DMS 273 treated with DMSO at 0.1 percent for 48 hours (cell line): ENCODE measurements at places on chromosomes 13 and 19.
A peak's percentile ranks its signal among the peaks of the same experiment; 100 is the strongest.

DNA sequence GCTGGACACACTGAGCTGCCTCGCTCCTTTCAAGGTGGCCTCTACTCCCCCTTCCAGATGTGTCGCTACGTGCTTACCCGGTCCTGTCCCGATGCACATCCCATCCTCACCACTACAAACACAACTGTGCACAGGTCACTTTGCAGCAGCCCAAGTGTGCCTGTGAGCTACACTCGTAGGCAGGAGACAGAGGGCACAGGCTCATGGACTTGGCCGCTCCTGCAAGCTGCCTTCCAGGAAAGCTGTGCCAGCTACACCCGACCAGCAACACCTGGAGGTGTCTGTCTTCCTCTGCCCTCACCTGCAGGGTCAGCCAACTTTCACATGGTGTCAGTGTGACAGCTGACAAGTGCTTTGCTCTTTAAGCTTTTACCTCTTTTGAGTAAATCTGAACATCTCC lies 15.4 kb downstream of the CARS2 start:
- DNase-seq: no peak

- DNase-seq: no peak
Measured at GRCh38 chr13:94346261-94347019, 133.0 kb downstream of the DCT start.

DNA sequence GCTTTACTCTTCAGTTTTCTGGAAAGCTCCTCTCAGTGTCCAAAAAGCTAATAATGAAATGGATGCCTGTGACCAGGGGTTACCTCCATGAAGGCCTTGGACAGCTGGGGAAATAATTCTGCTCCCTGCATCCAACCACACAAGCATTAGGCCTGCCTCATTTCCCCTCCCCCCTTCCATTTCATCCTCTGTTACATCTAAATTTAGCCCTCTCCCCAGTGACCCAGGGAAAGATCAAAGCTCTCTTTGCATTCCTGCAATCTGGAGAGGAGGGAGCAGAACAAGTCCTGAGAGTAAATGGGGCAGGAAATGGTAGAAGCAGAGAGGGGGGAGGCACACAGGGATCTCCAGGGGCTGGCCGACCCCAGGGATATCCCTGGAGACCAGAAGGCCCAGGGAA lies 452.7 kb downstream of the TSHZ3 start:
- no peak for DNase-seq

- no peak for DNase-seq
Measured at GRCh38 chr13:92530364-92530763, 696.2 kb upstream of the GPC6 start.

DNA sequence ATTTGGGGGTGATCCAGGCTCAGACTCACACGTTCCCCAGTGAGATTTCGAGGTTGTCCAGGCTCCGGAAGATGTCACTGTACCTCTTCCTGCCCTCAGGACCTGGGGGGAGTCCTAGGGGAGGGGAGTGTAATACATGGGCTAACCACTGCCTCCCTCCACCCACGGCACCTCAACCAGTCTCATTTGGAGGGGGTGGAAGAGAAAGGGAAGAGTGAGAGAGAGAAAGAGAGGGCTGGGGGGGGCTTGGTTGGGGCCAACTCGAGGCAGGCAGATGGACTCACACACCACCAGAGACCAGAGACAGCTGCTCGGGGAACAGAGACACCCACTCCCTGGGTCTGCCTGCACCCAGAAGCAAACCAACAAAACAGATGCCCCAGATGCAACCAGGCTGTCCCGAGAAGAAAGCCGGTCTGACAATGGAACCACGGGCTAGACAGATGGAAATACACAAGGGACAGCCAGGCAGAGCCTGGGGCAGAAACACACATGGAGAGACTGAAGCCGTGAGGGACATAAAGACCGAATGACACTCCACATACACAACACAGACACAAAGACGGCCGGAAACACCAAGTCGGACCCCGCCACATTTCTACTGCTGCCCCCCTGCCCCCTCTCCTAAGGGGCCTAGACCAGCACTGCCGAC lies 825 bp downstream of the GMIP start:
- peak; percentile 33 for DNase-seq

GRCh38 chr19:46107371-46107770 lies 17.1 kb downstream of the IGFL3 start:
- no peak for DNase-seq

DNA sequence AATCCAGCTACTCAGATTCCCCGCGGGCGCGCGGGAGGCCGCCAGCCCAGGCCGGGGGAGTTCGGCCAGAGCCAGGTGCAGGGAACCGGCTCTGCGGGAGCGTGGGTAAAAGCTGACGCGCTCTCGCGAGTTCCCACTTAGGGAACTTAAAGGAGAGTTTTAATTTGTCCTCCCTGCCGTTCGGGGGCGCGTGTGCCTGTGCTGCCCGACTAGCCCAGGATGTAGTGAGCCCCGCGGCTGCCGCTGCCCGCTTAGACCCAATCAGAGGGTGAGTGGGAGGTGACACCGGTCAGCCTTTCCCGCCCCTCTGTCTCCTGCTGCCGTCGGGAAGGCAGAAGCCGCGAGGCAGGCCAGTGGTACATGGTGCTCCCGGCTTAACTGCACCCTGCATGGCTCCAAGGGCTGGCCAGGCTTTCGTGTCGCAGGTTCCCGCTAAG lies 36.0 kb upstream of the NEK3 start:
- no peak for DNase-seq

DNA sequence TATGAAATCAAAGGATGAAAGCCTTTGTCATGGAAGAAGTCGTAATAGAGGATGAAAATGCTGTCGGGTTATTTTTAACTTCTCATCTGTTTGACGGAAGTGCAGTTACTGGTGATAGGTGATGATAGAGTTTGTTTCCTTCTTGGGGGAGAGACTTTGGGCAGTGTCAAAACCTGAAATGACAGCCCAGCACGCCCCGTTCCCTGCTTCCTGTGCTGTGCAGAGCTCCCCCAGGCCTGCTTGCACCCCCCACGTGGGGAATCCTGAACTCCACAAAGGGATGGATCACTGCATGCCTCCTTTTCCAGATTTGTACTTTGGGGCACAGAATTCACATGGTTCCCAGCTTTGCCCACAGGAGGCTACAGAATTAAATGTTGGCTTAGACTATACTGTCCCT lies 102.7 kb downstream of the ATP11A start:
- no peak for DNase-seq

DNA sequence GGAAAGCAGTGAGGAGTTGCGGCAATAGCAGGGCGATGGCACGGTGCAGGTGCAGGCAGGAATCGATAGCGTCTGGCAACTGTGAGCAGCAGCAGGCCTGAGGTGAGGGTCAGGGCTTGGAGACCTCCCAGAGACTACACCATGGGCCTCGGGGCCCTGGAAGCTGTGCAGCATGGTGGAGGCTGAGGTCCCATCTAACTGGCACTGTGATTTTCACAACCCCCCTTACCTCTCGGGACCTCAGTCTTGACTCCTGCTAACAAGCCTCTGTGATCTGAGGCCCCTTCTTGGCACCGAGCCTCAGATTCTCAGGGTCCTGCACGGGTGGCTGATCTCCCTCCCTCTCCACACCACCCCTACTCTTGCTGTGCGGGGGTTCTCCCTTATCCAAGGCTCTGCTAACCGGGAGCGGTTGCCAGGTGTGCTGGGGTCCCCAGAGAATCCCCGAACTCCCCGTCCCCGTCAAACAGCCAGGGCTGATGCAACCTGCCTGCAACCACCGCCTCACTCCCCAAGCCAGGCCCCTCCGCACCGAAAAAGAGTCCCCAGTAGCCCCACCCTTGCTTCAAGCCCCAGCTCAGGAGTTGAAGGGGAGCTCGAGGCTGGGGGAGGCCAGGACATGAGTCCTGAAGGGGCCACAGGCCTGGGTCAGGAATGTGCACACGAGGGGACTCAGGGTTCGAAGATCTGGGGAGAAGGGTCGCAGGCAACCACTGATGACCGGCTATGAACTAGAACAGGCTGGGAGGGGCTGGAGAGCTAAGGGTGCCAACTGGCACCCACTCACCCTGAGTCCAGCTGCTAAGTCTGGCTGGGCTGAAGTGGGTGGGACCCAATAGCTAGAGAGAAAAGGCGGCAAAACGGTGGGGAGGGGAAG lies 4.8 kb upstream of the ATF5 start:
- DNase-seq: no peak

- DNase-seq: no peak
Measured at GRCh38 chr19:5237190-5237780, 103.3 kb downstream of the PTPRS start.

- no peak for DNase-seq
Measured at GRCh38 chr19:55451965-55452748, 9.1 kb upstream of the SHISA7 start.

DNA sequence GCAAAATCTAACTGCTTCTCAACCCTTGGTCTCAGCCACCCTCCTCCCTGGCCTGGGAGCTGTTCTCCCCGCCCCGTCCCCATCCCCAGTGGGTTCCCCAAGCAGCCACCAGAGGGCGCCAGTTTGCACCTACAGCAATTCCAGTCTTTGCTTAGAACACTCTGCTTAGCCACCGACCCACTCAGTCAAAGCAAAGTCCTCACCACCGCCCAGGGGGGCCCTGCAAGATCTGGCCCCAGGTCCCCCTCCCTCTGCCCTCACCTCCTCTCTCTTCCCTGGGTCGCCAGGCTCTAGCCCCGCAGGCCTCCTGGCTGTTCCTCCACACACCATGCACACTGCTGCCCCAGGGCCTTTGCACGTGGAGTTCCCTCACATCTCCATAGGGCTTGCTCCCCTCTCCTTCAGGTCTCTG lies 12.4 kb downstream of the TMEM143 start:
- peak; percentile 80 for DNase-seq

DNA sequence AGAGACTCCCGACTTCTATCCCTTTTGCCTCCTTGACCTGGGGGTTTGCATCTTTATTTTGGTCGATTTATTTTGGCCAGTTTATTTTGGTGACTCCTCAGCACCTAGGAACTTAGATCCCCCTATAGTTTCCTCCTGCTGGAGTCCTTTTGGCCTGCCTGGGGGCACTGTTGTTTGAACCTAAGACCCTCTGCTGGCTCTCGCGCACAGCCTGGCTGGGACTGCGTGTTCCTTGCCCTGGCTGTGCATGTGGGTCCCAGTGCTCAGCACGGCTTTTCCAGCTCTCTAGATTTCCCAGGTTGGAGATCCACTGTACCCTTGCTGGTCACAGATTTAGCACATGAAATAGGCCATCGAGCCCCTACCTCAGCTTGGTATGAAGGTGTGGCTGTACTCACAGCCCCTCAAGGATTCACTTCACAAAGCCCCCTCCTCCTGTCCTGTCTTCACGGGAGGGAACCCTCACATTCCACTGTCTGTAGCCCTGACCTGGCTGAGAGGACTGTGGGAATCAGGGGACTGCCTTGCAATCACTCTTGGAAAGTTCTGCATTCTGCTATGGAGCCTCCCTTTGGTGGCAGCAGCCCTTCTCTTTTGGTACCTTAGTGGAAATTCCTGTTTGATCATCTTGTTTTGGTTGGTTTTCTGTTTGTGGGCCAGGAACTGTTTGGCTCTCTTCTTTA lies 8.3 kb downstream of the UBAC2 start:
- no peak for DNase-seq

GRCh38 chr13:112069845-112070251 lies 2.9 kb downstream of the SOX1 start:
- DNase-seq: no peak

GRCh38 chr13:64810750-64811149 lies 2419.4 kb downstream of the PCDH9 start:
- DNase-seq: no peak

GRCh38 chr19:15737722-15738121 lies at the start of gene OR10H3:
Gene OR10H3, plus strand, starts transcription at chr19:15737985. Its CDS starts 3,408 bp downstream, at chr19:15741393.
- no peak for DNase-seq

- DNase-seq: peak; percentile 67
Measured at GRCh38 chr19:48671446-48671995, 1.3 kb downstream of the NTN5 start.

GRCh38 chr13:29472332-29472961 lies 123.0 kb downstream of the SLC7A1 start:
- DNase-seq: peak; percentile 2

DNA sequence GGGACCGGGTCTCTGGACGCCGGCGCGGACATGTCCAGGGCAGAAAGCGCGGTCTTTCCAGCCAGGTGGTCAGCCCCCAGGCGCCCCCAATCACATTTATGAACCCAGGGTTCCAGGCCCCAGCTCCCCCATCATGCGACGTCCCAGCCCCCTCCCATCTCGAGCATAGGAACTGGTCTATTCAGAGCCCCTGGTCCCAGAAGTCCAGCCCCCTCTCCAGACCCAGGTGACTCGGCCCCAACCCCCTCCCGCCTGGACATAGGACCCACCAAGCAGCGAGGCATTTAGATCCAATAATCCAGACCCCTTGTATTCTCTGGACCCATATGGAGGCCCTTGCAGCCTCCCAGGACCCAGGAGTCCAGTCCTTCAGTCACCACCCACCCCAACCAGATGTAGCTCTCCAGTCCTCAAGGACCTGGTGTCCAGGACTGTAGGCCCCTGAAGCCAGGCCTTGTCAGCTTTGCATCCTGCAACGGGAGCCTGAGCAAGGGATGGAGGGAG lies 501 bp downstream of the APLP1 start:
- DNase-seq: no peak

DNA sequence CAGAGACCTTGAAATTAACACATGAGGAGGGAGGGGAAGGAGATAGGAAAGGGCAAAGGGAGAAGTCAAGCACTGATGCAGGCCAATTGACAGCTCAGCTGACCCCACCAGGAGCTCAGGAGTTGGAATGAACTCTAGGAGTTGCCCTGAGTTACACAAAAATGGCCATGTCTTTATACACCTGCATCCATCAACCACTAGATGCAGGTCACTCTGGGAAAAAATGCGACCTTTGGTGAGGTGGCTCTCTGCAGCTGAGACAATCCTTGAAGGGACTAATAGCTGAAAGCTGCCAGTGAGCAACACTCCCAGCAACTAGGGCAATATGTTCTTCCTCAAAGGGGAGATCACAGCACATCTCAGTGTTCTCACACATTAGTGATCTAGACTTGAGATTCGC lies 222.8 kb downstream of the RBM26 start:
- DNase-seq: no peak

GRCh38 chr13:28136916-28137315 lies 1.4 kb upstream of the PAN3 start:
- no peak for DNase-seq

GRCh38 chr13:75675421-75675820 lies 39.3 kb downstream of the LMO7 start:
- DNase-seq: no peak

DNA sequence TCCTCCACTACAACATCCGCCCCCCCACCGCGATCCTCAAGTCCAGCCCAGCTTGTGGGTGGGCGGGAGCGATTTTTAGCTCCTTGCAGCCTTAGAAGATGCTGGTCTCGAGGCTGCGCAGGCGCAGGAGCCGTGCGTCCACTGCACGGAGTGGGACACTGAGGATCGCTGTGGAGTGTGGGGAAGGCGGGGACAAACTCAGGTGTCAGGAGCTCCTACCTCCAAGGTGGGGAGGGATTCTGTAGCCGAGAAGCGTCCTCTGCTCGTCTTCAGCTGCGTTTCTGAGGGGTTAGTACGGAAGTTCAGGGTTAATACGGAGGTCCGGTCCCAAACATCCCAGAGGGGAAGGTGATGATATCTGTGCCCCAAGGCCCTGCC lies at the start of gene RTBDN:
Gene RTBDN (minus strand): TSS at position 14 of the 378 bp plus-strand sequence. CDS start 4,600 bp downstream, outside the sequence.
- no peak for DNase-seq

DNA sequence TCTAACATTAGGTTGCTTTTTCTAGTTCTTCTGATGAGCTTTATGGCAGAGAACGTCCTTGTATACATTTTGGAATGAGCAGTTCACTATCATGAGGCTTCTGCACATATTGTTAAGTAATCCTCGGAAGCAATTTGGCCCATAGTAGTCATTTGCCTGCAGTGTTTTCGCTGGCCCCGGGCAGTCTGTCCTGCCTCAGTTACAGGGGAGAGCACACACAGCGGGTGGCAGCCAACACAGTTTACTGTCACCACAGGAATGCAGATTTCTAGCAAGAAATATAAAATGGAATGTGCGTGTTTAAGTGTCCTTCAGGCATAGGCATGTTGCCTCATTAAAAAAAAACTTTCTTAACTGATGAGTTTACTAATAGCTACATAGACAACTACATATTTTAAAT lies 71.5 kb upstream of the GJB6 start:
- no peak for DNase-seq
